Calu3 (cell line): ENCODE measurements at places on chromosomes 6 and 20. TPM values are rescaled to one million over a fixed set of nuclear protein-coding genes. Genes with fewer than 3 reads are reported as not detected.
A peak's percentile ranks its signal among the peaks of the same experiment; 100 is the strongest.

- H3K4me3 ChIP-seq, result no peak overlapping the region
- peak overlapping the region; percentile 3 for H3K27ac ChIP-seq
- peaks cover 94% of the 10 kb centered on the region for H3K36me3 ChIP-seq
- no peak for DNase-seq
- H3K4me1 ChIP-seq, result peaks cover 19% of the 10 kb centered on the region
These were observed 10.7 kb downstream of the MAPRE1 start for GRCh38 chr20:32830437-32830836.

GRCh38 chr6:138656364-138657064, 117.1 kb upstream of the CCDC28A start:
- no peaks in the 10 kb centered on the region for H3K27me3 ChIP-seq
- peaks cover 17% of the 10 kb centered on the region for H3K4me1 ChIP-seq
- no peaks in the 10 kb centered on the region for H3K36me3 ChIP-seq
- no peak for DNase-seq

DNA sequence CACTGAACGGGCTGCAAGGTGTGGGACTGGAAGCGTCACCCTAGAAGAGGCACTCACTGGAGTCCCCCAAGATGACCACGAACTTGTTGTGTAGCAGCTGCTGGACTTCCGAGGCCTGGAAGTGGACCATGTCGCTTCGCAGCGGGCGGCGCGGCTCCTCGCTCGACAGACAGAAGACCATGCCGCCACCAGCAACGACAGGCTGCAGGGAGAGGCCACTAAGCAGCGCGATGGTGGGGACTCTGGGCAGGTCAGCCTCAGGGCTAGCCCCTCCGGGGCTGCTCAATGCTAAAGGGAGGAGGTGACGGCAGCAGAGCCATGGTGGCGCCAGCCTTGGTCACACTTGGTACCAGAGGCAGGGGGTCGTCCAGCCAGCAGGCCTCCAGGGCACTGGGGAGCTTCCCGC, 720 bp downstream of the PCED1A start:
- H3K36me3 ChIP-seq, result peaks cover 36% of the 10 kb centered on the region
- no peak for DNase-seq
- H3K27ac ChIP-seq, result peak overlapping the region; percentile 48
- H3K27me3 ChIP-seq, result no peaks in the 10 kb centered on the region
- H3K4me1 ChIP-seq, result peaks cover 8% of the 10 kb centered on the region
- peak overlapping the region; percentile 90 for H3K4me3 ChIP-seq

- H3K36me3 ChIP-seq, result no peaks in the 10 kb centered on the region
- no peaks in the 10 kb centered on the region for H3K27me3 ChIP-seq
- no peaks in the 10 kb centered on the region for H3K4me1 ChIP-seq
- no peak overlapping the region for H3K4me3 ChIP-seq
- no peak overlapping the region for H3K27ac ChIP-seq
- DNase-seq, result no peak
These were observed 141.5 kb downstream of the MYB start for GRCh38 chr6:135322427-135323201.

DNA sequence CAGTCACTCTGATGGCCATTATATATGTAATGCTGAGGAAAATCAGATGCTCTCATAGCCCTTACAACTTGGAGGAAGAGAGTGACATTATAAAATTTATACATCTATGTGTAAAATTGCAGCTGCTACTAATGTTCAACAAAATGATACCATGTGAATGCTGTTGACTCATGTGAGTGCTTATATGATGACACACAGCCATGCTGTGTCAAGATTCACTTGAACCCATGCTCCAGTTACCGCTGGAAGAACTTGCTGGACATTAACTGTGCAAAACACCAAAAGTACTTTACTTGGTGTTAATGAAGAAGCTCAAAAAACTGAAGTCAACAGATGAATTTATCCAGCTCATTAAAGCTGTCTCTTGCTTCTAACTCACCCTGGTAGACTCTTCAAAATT, 318.9 kb upstream of the PLCB4 start:
- H3K27me3 ChIP-seq, result no peaks in the 10 kb centered on the region
- H3K4me1 ChIP-seq, result no peaks in the 10 kb centered on the region
- H3K36me3 ChIP-seq, result no peaks in the 10 kb centered on the region
- no peak overlapping the region for H3K4me3 ChIP-seq

DNA sequence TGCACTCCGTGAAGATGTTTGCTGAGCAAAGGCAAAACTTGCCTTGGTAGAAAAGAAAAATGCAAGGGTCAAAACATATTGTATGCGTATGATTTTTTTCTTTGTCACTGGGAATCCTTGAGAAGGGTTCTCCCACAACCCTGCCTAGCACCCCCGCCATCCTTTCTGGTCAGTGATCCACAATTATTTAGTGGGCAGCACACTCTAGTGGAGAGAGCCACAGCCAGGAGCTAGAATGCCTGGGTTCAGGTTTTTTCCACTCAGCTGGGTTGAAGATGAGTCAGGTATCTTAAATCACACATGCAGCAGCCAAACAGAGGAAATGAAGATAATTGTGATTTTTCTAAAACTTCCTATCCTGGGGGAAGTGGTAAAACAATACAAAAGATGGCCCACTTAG, 243.1 kb downstream of the PKHD1 start:
- no peak overlapping the region for H3K27ac ChIP-seq
- no peaks in the 10 kb centered on the region for H3K27me3 ChIP-seq
- H3K4me3 ChIP-seq, result no peak overlapping the region
- no peak for DNase-seq

- DNase-seq, result peak; percentile 85
- H3K36me3 ChIP-seq, result peaks cover 63% of the 10 kb centered on the region
- peak overlapping the region; percentile 82 for H3K4me3 ChIP-seq
- H3K27me3 ChIP-seq, result no peaks in the 10 kb centered on the region
- peaks cover 19% of the 10 kb centered on the region for H3K4me1 ChIP-seq
These were observed 1.1 kb upstream of the JAG1 start for GRCh38 chr20:10674684-10675449.

DNA sequence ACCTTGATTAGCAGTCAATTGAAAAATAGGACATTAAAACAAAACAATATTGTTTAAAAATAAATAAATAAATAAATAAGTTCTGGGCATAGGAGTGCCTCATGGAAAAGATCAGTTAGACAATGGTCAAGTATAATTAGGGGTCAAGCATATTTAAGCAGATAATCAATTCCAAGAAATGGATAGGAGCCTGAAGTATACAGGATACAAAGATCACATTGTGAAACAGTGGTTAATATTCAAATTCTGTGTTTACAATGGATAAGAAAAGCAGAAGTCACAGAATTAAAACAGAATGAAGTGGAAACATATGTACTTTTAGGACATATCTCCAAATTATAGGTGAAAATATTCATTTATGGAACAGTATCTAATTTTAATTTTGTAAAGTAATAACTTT, 1028.6 kb upstream of the CITED2 start:
- no peak for DNase-seq
- H3K4me1 ChIP-seq, result no peaks in the 10 kb centered on the region
- H3K27me3 ChIP-seq, result no peaks in the 10 kb centered on the region
- no peaks in the 10 kb centered on the region for H3K36me3 ChIP-seq

Gene CALHM4
- not detected in 2 replicates for total RNA-seq

Gene TRIM40
- 0.29 TPM in 1 of 2 replicates, not detected in the other for total RNA-seq
